ENCODE measurements at places on chromosomes 12 and 14.

DNA sequence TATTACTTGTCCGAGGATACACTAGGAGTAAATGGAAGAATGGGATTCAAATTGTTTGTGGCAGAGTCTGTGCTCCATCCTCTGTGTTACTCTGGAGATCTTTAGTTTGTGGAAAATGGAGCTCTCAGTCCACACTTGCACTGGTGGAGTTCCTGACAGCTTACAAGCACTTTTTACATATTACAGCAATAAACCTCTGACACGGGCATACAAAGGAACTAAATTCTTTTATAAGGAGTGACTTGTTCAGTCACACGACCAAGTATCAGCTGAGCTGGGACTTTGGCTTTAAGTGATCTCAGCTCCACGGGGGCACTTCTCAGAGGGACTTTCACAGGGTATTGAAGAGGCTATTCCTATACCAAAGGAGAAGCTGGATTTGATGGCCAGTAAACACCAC lies 417.5 kb downstream of the LRIG3 start:
- no peak for DNase-seq

GRCh38 chr14:89651805-89652204 lies 234.8 kb upstream of the FOXN3 start:
- no peak for DNase-seq

- peak; percentile 83 for DNase-seq
Measured at GRCh38 chr12:112381883-112382796, at the start of gene HECTD4. HECTD4 (minus strand) TSS chr12:112382431; CDS start chr12:112382128, 303 bp downstream.

DNA sequence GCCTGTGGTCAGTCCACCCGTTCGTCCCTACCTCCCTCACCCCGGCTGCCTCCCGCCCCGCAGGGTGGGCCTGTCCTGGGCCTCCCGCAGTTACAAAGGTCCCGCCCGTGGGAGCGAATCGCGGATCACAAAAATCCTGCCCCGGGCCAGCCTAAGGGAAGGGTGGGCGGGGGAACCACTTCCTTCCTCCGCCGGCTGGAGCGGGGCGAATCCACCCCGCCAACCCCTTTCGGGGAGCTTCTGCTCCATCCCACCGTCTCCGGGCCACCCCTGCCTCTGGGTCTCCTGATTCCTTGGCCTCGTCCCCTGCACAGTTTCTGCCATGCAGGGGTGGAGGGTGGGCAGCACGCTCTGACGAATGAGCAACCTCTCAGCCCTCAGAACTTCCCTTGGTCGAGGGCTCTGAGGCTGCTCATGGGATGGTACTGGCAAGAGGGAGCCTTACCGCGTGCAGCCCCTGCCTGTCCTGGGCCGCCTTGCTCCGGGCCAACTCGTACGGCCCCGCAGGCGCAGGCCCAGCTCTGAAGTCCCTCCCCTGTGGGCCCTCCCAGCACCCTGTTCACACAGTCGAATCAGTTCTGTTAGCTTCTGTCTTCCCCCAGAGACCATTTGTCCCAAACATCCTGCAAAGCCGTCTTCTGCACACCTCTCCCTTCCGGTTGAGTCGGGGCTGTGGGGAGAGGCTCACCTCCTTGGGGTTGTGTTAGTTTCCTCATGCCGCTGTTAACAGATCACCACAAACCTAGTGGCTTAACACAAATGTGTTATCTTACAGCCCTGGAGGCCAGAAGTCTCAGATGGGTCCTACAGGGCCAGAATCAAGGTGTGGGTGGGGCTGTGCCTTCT lies 589 bp upstream of the HVCN1 start:
- DNase-seq = peak; percentile 35

DNA sequence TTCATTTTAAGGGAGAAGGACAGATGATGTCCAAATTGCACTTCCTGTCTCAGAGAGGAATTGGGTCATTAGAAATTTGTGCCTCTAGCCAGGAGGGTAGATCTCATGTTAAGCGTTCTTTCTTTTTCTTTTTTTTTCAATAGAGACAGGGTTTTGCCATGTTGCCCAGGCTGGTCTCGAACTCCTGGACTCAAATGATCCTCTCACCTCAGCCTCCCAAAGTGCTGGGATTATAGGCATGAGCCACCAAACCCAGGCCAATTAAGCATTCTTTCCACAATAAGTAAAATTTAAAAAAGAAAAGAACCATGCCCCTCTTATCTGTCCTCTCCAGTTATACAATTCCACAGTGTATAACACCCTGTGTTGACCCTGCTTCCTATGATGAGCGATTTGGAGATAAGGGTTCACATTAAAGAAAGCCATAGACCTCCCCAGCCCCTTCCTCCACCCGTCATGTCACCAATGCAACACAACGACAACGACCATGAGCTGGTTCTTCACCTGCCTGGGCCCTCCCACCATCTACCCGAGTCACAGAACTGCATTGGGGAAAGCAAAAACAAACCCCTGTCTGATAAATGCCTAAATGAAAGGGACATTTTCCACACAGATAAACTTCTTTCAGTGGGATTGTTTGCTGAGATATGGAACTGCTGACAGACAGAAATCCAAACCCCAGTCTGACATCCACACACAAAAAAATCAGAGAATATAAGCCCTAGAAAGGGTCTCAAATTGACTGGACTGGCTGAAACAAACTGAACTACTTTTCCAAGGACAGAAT lies 37.3 kb downstream of the SSH1 start:
- DNase-seq = no peak

DNA sequence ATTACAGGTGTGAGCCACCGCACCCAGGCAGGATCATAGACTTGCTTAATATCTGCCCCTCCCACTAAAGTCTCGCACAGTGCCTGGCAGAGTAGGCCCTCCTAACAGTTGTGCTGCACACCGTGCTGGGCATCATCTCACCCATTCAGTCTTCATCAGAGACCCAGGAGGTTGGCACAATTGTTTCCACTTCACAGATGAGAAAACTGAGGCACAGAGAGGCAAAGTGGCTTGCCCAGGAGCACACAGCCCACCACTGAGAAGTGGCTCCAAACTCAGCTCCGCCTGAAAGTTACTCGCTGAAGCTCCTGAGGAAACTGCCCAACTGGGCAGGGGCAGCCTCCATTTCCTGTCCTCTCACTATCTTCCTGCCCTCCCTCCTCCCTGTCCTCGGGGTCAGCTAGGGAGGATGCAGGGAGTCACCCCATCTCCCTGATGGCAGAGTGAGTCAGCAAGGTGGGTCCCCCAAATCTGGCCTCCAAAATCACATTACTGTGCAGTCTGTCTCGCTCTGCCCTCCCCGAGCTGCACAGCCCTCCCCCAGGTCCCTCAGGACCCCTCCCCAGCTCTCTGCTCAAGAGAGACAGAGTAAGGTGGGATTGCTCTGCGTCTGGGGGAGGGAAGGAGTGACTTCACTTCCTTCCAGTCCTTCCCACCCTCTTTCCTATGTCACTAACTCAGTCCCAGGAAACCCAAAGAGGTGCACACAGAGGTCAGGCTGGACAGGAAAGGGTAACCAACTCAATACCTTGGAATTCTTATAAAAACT lies 5.7 kb downstream of the SLC8B1 start:
- DNase-seq = peak; percentile 33

DNA sequence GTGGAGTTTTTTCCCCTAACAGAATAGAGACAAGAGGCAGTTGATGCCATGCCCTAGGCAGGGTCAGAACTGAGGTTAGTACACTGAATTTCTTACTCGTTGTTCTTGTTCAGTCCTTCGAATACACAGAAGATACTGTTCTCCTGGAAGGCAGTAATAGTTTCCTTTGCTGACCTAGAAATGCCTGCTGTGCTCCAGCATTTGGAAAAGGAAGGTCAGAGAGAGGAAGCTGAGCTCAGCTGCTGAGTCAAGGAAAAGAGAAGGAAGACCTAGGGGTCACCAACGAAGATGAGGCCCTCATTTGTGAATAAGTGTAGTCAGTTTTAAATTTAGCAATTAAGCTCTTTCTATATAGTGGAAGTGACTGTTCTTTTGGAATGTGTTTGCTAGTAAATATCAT lies 100.1 kb downstream of the CRADD start:
- peak; percentile 86 for DNase-seq

GRCh38 chr12:50186681-50187080 lies 19.5 kb upstream of the CERS5 start:
- DNase-seq = peak; percentile 91

- DNase-seq = no peak
Measured at GRCh38 chr14:77130386-77130785, 11.2 kb downstream of the ZDHHC22 start.

Measured in fibroblast of skin of right biceps (primary cell).